Lower leg skin (tissue), 4 donors: ENCODE measurements at places on chromosomes 6 and 20. TPM values are rescaled to one million over a fixed set of nuclear protein-coding genes. Genes with fewer than 3 reads are reported as not detected.

CENPW gene
- total RNA-seq, result 1.9 TPM

VWA7 gene
- total RNA-seq, result 1.6 TPM

EDN3 gene
- 1.1 TPM for total RNA-seq

SLCO4A1 gene
- 77.9 TPM for total RNA-seq

BMP6 gene
- 11.2 TPM for total RNA-seq

BNIP5 gene
- not detected for total RNA-seq

FAM217A gene
- total RNA-seq, result not detected

CRISP2 gene
- total RNA-seq, result 0.81 TPM

LPA gene
- total RNA-seq, result not detected

NKAIN2 gene
- not detected for total RNA-seq

TRIM38 gene
- 6.7 TPM for total RNA-seq

TMEM74B gene
- 11.6 TPM for total RNA-seq

SEMG1 gene
- 0.34 TPM for total RNA-seq

FOXP4 gene
- 7.5 TPM for total RNA-seq

OLIG3 gene
- not detected for total RNA-seq

LSM2 gene
- 24.7 TPM for total RNA-seq

SERPINB6 gene
- total RNA-seq, result 37.0 TPM

SIRPD gene
- not detected for total RNA-seq

LINC00237 gene
- total RNA-seq, result not detected

GRM4 gene
- total RNA-seq, result not detected

UQCC2 gene
- 20.4 TPM for total RNA-seq

LY6G6F gene
- total RNA-seq, result not detected

ELOVL2 gene
- total RNA-seq, result not detected

OARD1 gene
- total RNA-seq, result 17.9 TPM

BMP2 gene
- 42.8 TPM for total RNA-seq

PTPN1 gene
- total RNA-seq, result 19.1 TPM

RAB44 gene
- 0.30 TPM for total RNA-seq

HCK gene
- total RNA-seq, result 8.8 TPM

GINS1 gene
- total RNA-seq, result 1.7 TPM

HLA-DQB2 gene
- total RNA-seq, result 89.1 TPM

TOX2 gene
- total RNA-seq, result 2.0 TPM

C6orf141 gene
- 13.7 TPM for total RNA-seq

CLVS2 gene
- 0.42 TPM for total RNA-seq

DACT2 gene
- 19.1 TPM for total RNA-seq

WFDC5 gene
- 533 TPM for total RNA-seq
